ENCODE measurements at places on chromosomes 11 and 22.
A peak's percentile ranks its signal among the peaks of the same experiment; 100 is the strongest.

GRCh38 chr11:20795005-20795404 lies 125.6 kb downstream of the NELL1 start:
- no peak for DNase-seq

DNA sequence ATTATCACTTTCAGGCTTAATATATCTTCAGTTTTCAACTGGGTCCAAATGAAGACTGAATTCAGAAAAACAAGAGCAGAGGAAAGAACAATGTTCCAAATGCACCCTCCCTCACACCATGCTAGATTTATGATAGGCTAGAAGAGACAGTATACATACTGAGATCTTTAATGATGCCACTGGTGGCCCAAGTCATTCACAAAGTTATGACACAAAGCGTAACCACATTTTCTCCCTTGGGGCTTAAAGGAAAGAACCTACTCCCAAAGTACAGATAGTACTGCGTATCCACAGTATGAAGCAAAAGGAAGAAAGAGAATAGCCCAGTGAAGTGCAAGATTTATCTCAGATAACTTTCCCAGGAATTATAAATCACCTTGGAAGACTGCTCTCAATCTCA lies 10.9 kb upstream of the SOX6 start:
- no peak for DNase-seq

GRCh38 chr22:47177334-47177815 lies 414.9 kb downstream of the TBC1D22A start:
- DNase-seq: no peak

DNA sequence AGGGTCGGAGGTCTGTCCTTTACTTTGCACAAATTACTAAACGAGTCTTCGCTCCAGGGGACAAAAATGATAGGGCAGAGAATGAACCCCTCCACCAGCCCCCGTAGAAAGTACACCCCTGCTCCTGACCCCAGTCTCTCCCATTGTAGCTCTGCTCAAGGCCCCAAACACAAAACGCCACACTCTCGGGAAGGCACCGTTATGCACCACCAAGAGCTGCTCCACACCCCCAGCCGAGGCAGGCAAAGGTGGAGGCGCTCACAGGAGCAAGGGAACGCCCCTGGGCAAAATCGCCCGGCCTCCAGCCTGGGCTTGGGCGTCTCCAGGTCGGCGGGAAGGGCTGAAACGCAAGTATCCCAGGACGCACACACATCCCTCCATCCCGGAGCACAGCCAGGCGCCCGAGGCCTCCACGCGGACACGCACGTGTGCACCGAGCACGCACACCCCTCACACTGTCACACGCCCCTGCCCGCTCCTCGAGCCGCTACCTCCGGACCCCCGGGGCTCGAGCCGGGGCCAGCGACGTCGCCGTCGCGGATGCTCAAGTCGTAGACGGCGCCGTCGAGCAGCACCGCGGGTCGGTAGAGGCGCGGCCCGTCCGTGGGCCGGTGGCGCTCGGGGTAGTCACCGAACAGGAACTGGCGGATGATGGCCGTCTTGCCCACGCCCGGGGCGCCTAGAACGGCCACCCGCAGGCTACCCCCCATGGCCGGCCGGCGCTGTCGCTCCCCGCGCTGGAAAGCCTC lies 786 bp downstream of the RASL10A start:
- no peak for DNase-seq

DNA sequence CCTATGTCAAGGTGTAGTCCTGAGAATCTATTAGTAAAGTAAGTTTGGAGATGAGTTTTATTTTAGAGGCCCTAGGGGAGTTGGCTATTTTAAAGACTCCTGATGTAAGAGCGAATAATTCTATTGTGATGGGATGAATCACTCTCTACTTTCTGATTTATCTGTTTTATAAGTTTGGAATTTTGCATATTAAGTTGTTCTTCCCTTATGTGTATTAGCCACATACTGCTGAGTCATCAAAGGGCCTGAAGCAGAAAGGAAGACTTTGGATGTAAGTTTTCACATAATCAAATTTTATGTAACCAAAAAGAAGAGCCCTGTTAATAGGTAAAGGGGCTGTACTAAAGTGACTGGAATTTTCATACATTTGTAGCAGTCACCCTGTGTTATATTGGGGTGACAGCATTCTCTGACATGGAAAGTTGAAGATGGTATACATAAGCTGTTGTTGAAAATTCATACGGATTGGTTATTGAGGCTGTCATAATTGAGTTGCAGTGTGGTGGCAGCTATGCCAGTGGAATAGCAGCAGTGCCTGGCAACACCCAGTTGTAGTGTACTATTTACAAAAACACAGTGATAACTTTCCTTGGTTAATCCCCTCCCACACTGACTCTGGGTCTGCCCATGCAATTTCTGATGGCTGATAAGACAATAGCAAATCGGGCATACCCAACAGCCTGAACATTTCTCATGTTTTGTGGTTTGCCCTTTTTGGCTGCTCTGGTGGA lies 90.6 kb upstream of the NTM start:
- no peak for DNase-seq

GRCh38 chr11:20501252-20501651 lies 98.2 kb upstream of the SLC6A5 start:
- DNase-seq: no peak

GRCh38 chr22:43723816-43724215 lies 88.3 kb downstream of the EFCAB6 start:
- DNase-seq: no peak

DNA sequence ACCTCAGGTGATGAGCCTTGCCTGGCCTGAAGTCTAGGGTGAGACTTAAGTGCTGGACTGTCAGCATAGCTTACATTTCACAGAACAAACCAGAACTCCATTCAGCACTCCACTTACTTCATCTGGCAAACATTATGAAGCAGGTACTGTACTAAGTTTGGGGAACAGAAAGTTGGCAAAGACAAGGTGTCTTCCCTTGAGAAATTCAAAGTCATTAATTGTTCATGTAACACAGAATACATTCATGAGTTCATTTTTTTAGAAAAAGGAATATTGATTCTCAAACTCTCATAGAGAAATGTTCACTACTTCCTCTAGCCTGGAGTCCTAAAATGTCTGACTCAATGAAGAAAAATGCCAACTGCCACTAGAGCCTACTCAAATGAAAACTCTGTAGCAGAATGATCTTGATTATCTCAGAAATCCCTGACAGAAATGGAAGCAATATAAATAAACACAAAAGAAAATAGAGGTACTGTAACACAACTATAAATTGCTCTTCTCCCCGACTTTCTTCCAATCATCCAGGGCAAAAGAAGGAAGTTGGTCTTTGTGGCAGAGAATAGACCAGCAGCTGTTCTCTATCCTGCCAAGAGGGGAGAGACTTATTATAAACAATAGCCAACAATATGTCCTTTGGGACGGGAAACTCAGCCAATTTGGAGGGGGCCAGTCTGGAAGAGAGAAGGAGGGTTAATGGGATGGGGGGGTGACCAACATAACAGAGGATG lies 129.2 kb upstream of the MTMR2 start:
- DNase-seq: no peak

DNA sequence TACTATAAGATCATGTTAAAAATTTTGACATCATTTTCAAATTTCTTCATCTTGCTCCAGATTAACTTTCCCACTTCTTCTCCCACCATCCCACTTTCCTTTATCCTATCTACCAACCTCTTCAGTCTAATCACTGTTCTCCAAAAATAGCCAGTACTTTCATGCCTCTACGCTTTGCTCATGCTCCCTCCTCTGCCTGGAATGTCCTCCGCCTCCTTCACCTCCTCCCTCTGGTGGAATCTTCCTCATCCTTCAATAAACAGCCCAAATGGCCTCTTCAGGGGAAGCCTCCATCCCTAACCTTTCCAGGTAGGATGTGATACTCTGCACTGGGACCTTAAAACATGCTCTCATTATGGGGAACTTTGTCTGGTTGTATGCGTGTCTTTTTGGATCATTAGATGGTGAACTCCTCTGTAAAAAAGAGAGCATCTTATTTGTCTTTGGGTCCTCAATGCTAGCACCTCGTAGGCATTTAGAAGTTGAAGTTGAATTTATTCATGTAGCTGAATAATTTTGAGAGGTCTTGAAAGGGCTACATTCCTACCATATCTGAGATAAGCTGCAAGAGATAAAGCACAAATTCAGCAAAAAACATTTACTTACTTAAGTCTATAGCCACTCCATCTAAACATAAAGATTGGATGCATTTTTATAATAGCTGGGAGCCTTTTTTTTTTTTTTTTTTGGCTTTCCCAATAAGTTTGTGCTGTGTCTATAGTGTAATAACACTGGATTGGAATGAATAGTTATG lies 8.0 kb upstream of the CSRP3 start:
- DNase-seq: no peak

DNA sequence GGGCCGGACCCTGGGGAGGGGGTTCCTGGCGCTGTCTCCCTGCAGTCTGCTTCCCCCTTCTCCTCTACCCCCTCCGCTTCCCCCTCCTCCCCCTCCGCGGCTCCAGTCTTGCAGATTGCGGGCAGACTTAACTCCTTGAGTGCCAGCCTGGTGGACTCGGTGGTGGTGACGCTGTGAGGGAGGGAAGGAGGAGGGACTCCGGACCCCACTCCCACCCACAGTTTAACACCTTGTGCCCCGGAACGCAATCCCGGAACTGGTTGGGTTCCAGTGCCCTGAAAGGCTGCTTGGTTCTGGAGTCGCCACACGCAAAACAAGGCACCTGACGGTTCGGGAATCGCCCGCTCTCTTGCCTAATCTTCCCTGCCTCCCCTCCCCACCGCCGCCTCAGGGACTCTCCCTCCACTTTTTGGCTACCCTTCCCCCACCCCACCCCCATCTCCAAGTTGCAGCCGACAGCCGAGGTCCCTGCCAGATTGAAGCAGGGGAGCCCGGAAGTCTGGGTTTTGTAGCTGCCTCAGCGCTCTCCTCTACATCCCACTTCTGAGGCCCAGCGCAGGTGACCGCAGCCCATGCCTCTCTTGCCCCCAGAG lies 3.9 kb upstream of the BCL9L start:
- peak; percentile 66 for DNase-seq

- no peak for DNase-seq
These were observed 41.5 kb upstream of the PPARA start for GRCh38 chr22:46108564-46109473.

DNA sequence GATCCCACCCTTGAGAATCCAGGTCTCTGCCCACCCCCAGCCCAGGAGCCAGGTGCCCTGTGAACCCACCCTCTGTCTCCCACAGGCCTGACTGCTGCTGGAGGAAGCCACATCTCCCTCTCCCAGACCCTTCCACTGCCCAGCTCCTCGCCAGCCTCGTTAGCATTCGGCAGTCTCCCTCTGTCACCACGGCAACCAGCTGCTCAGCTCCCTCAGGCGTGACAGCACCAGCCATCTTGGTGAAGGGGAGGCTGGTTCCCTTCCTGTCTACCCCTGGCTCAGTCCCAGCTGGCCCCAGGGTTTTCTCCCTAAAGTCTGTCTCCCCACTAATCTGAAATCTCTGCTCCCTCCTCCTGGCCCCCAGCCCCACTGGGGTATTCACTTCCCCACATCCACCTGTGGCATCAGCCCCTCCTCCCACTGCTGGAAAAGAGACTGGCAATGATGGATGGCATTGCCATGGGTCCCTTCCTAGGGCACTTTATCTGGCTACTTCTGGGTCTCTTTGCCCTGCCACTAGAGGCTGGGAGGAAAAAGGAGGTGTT lies 28.1 kb downstream of the NRXN2 start:
- DNase-seq: no peak

GRCh38 chr22:37618674-37619073 lies 10.0 kb downstream of the GGA1 start:
- no peak for DNase-seq

GRCh38 chr22:24554313-24555164 lies at the start of gene GUCD1:
GUCD1 (minus strand) TSS chr22:24555138; CDS start chr22:24554991, 147 bp downstream.
- DNase-seq: no peak

DNA sequence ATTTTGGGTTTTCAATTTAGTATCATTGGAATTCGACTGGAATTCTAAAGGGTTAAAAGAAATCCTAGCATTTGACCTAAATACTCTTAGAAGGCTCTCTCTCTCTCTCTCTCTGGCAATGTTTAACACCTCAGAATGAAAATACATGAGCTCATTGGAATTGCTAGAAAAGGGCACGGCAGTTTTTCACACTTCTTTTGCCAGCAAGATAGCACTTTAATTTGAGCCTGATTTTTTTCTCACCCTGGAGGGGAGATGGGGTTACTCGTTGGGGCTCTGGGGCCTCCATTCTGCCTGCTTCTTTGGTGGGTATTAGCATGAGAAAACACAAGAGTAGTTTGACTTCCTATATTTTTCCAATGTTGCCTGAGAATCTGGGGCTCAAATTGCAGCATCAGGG lies 22.8 kb upstream of the CLMP start:
- DNase-seq: no peak

DNA sequence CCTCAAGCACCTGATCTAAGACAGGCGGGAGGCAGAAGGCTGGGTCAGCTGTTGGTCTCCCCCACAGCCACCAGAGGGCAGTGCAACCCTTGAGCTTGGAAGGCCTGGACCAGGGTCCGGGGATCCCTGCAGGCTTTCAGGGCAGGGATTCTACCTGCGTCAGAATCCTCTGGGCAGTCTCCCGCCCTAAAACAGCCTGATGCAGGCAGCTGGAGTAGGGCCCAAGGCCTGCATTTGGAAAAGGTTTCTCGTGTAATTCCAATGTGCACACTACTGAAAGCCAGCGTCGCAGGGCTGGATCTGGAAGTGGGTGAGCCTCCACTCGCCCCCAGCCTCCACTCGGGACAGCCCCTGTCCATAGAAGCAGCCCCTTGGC lies 31.8 kb downstream of the BID start:
- DNase-seq: peak; percentile 31

- DNase-seq: no peak
These were observed 1.6 kb downstream of the SMIM38 start for GRCh38 chr11:69157156-69157821.

- DNase-seq: no peak
These were observed 34.3 kb downstream of the ETS1 start for GRCh38 chr11:128552783-128553661.

GRCh38 chr11:43689167-43689566 lies 8.6 kb downstream of the HSD17B12 start:
- DNase-seq: no peak

- DNase-seq: no peak
These were observed 266.5 kb downstream of the TENM4 start for GRCh38 chr11:79174045-79175008.

GRCh38 chr11:102061276-102061675 lies 14.0 kb downstream of the CFAP300 start:
- DNase-seq: no peak

Data from stimulated activated CD8-positive, alpha-beta memory T cell treated with anti-CD3 and anti-CD28 coated beads, Interleukin-7, amount 100 ng/mL, for 4 hours (primary cell).